Large intestine (tissue), 12 donors: ENCODE measurements at places on chromosomes 6 and 20. TPM values are rescaled to one million over a fixed set of nuclear protein-coding genes. Genes with fewer than 3 reads are reported as not detected.

- DNase-seq: no peak
These were observed 35.6 kb upstream of the TBC1D20 start for GRCh38 chr20:497979-498378.

GRCh38 chr6:12324099-12324498 lies 33.9 kb downstream of the EDN1 start:
- DNase-seq: peak; percentile 94

Gene SPATA25
- polyA plus RNA-seq: 17.3 TPM

GRCh38 chr6:1577146-1577680 lies 32.5 kb upstream of the FOXC1 start:
- DNase-seq: no peak

DNA sequence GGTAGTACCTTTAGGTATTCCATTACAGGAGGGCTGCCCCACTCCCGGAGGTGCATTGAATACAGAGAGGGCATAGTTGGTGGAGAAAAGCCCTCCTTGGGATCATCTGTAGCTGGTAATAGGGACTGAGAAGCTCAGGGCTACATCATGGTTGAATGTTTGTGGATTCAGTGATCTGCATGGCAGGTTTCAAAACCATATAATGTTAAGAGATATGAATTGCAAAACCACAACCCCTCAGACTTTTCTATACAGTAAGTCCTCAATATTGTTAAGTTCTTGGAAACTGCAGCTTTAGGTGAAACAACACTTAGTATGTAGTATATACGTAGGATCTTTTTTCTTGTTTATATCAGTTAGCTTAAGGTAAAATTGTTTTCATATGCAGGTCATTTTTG lies 11.3 kb downstream of the TULP4 start:
- DNase-seq: no peak

GRCh38 chr6:69084746-69085335 lies 449.8 kb downstream of the ADGRB3 start:
- no peak for DNase-seq

Gene C6orf47
- 21.5 TPM for polyA plus RNA-seq

- no peak for DNase-seq
These were observed 74.9 kb downstream of the QRSL1 start for GRCh38 chr6:106704327-106704726.

DNA sequence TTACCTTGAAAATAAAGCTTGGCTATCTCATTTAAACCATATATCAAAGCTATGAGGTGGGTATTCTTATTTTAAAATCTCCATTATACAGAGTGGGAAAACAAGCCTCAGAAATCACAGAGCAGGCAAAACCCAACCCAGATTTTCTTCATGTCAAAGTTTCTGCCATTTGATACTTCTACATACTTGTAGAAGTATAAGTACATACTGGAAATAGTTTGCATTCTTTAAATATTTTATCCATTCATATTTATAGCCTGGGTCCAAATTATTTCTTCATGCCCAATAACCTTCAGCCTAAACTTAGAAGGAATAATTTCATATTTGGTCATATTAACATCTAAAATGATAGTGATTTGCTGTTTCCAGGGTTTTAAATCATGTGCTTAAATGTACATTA lies 61.8 kb downstream of the MLIP start:
- DNase-seq: no peak

Gene FAM209A
- 0.21 TPM for polyA plus RNA-seq

Gene TRAPPC3L
- 0.18 TPM for polyA plus RNA-seq

- no peak for DNase-seq
These were observed 219.4 kb upstream of the SSTR4 start for GRCh38 chr20:22815603-22816315.

DNA sequence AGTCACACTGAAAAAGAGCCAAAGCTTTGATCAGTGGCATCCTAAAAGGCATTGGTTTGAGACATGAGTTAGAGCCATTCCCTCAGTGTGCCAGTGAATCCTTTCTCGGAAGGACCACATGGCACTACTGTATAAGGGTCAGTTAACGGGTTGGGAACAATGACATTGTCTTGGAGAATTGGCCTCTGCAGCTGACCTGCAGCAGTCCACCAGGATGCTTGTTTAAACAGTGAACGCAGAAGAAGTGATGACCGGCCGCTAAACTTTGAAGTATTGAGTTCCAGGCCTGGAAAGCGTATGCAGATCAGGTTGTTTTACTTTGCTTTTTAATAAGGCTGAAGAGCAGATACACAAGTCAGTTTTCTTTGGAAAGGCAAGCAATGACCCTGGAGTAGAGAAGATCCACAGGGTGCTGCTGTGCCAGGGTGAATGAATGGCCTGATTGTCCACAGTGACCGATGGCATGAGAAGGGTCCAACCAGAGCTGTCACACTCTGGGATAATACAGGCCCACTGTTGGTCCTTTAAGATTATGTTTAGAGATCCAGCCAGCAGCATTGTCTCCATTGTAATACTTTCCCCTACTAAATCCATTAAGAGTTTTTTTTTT lies 57.8 kb downstream of the GMPR start:
- no peak for DNase-seq

Gene TDP2
- 292 TPM for polyA plus RNA-seq

- no peak for DNase-seq
These were observed 143.8 kb upstream of the CDYL start for GRCh38 chr6:4632421-4632820.

DNA sequence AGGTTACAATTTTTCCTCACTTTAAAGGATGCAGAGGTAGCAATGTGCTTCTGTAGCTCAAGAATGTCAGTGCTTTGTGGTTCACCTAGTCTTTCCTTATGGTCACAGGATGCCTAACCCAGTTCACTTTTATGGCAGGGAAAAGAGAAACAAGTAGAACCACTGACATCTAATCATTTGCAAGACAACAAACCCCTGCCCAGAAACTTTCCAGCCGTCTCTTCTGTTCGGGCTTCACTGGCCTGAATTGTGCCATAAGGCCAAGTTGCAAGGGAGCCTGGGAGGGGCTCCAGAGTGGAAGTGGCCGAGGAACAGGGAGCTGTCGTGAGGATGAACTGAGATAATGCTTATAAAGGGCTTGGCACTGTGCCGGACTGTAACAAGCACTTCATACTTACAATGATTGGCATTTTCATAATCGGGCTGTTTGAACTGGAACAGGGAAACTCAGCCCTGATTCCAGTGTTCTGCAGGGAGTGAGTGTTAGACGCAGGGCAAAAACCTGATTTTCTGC lies 212.6 kb downstream of the BCAS1 start:
- DNase-seq: peak; percentile 66

- DNase-seq: peak; percentile 75
These were observed 1.7 kb downstream of the STXBP5 start for GRCh38 chr6:147205690-147206600.

DNA sequence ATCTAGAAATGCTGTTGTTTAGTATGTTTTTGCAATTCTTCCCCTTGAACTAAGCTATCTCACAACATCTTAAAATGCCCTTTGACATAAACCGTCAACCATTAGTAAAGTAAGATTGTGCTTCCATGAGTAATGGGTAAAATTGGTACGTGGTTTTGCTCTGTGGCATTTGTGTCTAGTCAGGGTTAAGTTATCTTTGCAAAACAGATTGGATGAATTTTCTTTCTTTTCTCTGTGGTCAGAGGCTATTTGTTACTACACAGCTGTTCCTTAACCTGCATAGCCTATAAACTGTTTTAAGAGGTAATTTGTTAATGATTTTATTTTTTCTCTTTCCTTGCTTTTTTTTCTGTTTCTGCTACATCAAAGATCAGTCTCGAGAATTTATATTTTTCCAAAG lies 75.4 kb downstream of the RPP40 start:
- DNase-seq: no peak

DNA sequence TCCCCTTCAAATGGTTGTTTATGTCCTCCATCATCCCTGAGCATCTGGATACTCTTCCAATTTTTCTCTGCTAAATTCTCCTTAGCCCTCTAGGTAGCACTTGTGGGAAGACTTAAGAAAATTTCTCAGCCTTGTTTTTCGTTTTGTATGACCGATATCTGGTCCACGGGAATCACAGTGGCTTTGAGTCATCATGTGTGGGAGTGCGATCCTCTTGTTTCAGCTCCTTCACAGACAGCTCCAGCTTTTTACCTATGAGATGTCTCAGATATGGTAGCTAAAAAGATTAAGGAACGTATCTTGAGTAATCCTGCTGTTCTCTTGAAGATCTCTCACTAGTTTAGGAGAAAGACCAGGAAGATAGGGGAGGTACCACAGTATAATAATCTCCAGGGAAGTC lies 196.1 kb downstream of the GRM1 start:
- no peak for DNase-seq

DNA sequence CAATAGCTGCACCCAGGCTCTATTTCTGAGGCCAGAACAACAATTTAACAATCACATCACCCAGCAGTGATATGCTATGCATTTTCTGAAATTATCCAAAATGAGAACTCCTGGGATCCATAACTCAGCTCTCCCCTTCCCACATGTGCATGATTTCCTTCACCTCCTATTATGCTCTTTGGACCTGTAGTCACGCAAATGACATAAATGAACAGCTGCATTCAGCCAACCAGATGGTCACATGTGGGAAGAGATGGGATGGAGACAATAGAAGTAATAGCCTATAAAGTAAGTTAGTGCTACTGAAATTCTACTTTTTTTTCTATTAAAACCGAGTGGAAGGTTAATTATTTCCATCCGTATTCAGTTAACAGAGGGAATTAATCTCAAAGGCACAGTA lies 662.1 kb upstream of the ID4 start:
- DNase-seq: no peak

Gene ELOVL4
- polyA plus RNA-seq: 3.3 TPM

- DNase-seq: no peak
These were observed 156.0 kb upstream of the SOX4 start for GRCh38 chr6:21437581-21437980.

Gene TGM2
- 334 TPM for polyA plus RNA-seq

Gene OPRM1
- polyA plus RNA-seq: 0.67 TPM

- DNase-seq: no peak
These were observed 265.9 kb upstream of the RIN2 start for GRCh38 chr20:19492116-19492515.
